ENCODE measurements at places on chromosomes 3 and 15.

- DNase-seq, result no peak
These were observed 9.1 kb upstream of the IGDCC3 start for GRCh38 chr15:65386886-65387285.

DNA sequence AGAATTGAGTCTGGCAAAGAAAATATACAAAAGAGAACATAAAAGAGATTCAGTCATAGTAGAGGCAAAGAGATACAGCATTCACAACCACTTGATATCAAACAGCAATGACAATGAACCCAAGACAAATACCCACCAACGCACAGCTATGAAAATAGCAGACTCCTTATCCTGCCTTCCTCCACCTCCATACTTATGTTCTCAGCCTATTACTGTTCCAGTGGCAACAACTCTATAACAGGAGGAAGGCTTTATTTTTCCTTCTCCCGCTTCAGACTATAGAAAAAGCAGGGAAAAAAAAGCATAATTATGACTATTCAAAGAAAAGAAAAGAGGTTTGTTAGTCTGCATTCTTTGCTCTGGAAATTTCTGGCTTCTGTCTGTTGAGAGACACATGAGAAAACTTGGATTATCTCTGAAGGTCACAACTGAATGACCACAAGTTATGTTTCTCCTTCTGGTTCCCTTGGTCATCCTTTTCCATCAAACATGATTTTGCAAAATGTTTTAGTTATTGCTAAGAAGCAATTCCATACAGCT is 81.2 kb upstream of the PLXND1 start:
- no peak for DNase-seq

DNA sequence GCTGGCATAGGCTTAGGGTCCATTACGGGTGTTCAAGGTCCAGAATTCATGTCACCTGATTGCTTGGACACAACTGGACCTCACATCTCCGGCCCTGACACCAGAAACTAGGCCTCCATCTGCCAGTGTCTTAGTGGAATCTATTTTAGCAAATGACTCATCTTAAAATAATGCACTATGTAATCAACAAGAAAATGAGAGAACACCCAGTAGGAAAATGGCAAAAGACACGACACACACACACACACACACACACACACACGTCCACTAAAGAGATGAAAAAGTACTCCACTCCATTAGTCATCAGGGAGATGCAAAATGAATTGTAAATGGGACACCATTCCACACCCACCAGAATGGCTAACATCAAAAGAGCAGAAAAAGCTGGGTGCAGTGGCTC is 11.2 kb downstream of the APBA2 start:
- DNase-seq, result no peak

- no peak for DNase-seq
These were observed 2.5 kb downstream of the GOLIM4 start for GRCh38 chr3:168093229-168093628.

- peak; percentile 30 for DNase-seq
These were observed 907 bp downstream of the TATDN2 start for GRCh38 chr3:10248984-10249748.

DNA sequence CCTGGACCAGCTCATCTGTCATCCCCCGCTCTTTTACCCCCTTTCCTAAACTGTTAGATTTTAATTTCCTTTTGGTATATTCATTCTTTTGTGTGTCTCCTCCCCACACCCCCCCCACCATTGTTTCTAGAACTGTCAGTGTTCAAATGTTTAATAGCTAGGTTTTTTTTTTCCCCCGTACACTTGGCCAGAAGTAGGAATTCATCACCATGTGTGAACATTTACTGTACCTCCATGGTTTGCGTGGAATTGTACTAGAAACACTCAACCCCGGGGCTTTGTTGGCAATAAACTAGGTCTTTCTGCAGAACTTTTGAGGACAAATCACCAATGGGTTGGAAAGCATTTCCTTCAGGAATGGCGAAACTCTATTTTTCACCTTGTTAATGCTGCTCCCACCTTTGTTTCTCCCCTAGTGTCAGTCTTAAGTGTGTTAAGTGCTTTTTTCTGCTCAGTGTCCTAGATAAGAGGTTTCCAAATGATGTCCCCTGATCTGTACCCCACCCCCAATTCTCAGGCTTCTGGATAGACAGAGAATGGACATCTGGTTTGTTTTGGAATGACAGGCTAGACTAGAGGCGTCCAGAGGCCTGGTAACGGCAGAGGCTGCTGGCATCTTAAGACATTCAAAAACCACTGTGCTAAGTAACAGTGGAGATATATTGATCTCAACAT is 76.8 kb downstream of the SMAD3 start:
- DNase-seq, result no peak

- no peak for DNase-seq
These were observed 31.8 kb downstream of the FSTL1 start for GRCh38 chr3:120418866-120419490.

DNA sequence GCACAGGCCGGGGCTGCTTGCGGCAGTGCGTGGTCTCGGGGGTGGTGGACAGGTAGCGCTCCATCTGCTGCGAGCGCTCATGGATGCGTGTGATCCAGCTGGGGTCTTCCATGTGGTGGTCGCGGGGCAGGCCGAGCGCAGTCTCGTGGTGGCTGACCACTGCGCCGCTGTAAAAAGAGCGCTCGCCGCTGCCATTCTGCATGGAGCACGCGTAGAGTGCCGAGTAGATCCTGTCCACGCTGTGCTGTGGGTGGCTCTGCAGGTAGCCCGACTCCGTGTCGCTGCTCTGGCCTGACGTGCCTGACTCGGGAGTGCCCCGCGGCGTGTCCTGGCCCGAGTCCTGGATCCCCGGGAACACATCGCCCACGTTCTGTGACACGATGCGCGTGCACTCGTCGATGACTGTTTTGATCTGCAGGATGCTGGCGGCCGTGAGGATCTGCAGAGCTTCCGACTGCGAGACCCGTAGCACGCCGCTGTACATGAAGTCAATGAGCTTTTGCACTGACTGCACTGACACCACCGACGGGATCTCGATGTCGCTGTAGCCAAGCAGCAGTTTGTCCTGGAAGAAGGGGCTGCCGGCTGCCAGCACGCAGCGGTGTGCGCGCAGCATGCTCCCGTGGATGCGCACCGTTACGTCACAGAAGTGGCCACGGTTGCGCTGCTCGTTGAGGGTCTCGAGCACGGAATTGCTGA is 57.4 kb downstream of the TIGIT start:
- DNase-seq, result no peak

- no peak for DNase-seq
These were observed 115.0 kb downstream of the RAP2B start for GRCh38 chr3:153277029-153277428.

GRCh38 chr15:68209735-68210408 is 4.7 kb upstream of the CALML4 start:
- no peak for DNase-seq

- no peak for DNase-seq
These were observed 96.3 kb downstream of the LRRC28 start for GRCh38 chr15:99347574-99347973.

DNA sequence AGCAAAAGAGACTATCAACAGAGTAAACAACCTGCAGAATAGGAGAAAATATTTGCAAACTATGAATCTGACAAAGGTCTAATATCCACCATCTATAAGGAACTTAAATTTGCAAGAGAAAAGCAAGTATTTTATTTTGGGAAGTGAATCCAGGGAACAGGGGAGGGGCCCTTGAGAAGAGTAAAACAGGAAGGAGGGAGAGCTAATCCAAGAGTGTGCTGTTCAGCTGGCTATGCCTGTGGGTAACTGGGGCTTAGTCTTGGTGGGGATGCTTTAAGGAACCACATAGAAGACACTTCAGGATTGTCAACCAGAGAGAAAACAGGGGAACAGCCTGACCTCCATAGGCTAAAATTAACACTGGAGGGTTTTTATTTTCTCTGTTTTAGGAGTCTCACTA is 3.9 kb upstream of the HHLA2 start:
- no peak for DNase-seq

DNA sequence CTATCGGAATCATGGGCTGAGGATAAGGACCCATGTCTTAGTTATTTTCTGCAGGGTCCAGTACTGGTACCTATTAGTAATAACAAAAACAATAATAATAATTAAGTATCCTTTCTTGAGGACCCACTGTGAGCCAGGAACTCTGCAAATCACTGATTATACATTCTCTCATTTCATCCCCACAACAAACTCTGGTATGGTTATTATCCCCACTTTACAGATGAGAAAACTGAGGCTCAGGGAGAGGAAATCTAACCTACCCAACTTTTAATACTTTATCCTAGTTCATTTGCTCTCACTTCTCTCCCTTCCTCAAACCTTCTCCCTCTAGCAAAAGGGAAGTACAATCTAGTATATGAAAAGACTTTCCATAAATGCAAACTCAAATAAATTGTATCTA is 528.4 kb upstream of the PROK2 start:
- DNase-seq, result no peak

- no peak for DNase-seq
These were observed 23.8 kb upstream of the TRAK1 start for GRCh38 chr3:42067326-42067725.

DNA sequence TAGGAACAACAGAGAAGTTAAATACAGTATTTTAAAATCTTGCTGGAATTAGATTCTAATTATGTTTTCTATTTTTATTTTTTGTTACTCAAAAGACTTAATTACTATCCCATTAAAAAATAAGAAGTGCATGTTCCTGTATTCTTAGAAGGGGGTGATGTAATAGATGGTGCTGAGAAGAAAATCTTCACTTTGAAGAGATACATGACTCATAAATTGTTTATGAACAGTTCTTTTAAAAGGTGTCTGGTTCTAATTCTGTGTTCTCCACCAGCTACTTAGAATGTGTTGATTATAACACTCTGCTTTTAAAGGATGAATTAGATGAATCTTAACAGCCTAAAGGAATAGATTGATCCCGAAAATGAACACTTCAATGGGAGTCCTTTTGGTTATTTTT is 8.2 kb downstream of the RCN2 start:
- no peak for DNase-seq

- no peak for DNase-seq
These were observed 49.4 kb downstream of the NFKBIZ start for GRCh38 chr3:101898752-101899169.

GRCh38 chr3:65877160-65877559 is 161.6 kb downstream of the MAGI1 start:
- DNase-seq, result no peak

DNA sequence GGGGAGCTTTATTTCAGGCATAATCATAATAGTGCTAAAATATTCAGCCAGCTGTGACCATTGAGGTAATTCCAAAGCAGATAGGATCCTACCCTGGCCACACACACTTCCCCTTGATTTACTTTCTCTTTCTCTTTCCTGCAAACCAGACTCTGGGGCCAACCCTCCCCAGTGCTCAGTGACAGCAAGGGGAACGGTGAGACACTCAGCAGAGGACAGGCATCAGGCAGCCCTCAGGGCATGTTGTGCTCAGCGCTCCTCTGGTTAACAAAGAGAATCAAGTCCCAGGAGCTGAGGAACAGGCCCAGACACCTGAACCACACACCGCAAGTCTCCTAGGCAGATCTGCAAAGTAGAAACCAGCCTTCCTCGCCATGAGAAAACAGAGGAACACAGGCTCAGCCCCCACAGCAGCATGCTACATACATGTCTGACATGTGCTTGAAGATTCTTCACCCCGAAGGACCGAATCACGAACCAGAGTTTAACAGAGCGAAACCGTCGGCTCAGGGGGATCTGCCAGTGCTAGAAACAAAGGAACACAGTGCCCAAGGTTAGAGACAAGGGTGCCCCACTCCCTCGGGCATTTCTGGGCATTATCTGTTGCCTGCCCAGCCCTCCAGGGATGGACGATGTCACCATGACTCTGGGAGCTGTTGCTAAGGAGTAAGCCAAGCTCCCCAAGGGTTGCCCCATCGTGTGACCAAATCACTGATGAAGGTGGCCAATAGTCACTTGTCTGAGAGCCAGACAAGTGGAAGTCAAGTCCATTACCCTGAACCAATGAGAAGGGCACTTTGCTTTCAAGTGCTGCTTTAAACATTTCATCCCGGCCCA is 17.5 kb downstream of the HDC start:
- peak; percentile 16 for DNase-seq

GRCh38 chr3:130081351-130081881 is at the start of gene ALG1L2:
TSS of gene ALG1L2 (plus strand) at chr3:130081831. CDS start at chr3:130082017, 186 bp downstream.
- no peak for DNase-seq

DNA sequence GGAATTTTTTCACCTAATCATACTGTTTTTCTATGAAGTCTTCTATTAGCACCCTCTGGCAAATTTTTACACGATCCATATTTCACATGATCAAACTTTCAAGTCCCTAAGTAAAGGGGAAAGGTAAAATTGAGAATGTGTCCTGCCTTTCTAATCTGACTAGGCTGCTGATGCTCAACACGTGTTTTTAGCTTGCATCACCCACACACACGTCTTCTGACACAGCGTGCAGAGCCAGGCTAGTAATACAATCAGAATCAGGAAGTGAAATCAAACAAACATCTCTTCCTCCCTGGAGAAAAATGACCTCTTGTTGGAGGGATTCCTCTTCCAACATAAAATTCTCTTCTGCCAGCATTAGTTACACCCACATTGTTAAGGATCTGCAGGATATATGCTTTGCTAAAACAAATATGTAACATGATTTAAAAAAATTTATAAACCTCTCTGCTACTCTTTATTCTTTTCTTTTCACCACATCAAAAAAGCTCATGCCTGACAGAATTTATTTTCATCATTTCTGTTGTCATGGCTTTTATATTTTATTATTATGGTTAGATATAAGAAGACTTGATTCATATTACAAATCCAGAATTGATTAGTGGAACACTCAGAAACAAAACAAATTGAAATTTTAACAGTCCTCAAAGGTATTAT is 122.4 kb downstream of the RAP2B start:
- DNase-seq, result no peak

GRCh38 chr3:59753808-59754450 is 704.1 kb upstream of the CFAP20DC start:
- no peak for DNase-seq

DNA sequence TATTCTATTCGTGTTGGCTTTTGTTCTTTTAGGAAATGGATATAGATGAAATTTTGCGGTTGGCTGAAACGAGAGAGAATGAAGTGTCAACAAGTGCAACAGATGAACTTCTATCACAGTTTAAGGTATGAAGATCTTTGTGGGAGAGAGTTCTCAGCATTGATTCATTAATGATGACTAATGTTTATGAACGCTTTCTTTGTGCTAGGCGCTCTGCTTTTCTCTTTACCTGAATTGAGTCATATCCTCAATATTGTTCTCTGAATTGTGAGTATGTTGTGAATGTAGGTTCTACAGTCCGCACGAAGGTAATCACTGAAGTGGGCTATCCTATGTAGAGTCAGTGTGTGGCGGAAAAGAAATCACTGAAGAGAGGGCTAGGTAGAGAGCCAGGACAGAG is 81.2 kb downstream of the CHD2 start:
- DNase-seq, result no peak

DNA sequence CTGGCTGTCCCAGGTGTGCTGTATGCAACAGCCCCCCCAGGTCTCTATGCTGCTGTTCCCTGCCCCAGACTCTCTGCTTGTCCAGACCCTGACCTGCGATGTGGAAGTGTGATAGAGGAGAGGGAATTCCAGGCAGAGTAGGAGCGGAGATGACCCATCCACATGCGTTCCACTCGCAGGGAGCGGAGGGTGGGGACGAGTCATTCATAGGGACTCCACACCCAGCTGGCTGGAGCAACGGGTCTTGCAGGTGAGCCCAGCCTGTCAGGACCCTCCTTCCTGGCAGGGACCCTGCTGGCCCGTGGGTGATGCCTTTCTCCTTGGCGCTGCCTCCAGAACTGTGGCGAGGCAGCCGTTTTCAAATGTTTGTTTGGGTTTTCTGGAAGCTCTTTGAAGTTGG is 58.8 kb downstream of the CEMIP start:
- no peak for DNase-seq
